Fibroblast of skin of back (primary cell): ENCODE measurements at places on chromosomes 1 and 21.

GRCh38 chr1:54738244-54738643, 22.6 kb downstream of the TTC4 start:
- no peak for DNase-seq

GRCh38 chr1:147834181-147834580, 68.4 kb upstream of the GJA8 start:
- DNase-seq, result no peak

- peak; percentile 84 for DNase-seq
Measured at GRCh38 chr1:100585786-100586185, 47.8 kb downstream of the GPR88 start.

GRCh38 chr1:56202186-56202585, 377.2 kb downstream of the PLPP3 start:
- no peak for DNase-seq

- DNase-seq, result no peak
Measured at GRCh38 chr1:67143966-67144365, 9.2 kb upstream of the C1orf141 start.

DNA sequence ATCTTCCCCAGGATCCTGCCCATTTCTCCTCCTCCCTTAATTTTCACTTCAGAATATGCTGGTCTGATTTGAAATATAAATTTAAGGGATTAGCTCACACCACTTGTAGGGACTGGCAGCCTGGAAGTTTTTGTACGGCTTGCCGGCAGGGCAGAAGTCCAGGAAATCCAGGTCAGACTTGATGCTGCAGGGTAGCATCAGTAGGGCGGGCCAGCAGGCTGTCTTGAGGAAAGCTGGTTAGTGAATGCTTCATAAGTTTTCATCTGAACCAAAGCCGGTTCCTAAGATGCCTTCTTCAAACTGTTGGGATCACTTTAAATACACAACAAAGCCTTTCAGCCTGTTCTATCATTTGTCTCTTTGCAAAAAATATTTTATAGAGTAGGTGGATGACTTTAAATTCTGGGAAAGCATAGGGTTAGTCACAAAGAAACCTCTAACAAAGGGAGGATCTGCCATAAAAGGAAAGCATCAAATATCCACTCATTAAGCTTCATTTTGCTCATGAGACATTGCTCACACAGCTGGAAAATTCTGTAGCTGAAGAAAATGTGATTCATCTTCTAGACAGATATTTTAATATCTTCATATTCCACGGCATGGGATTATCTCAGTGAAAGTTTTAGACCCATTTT, 90.7 kb upstream of the GFI1 start:
- peak; percentile 27 for DNase-seq

- no peak for DNase-seq
Measured at GRCh38 chr1:64542118-64542517, 72.2 kb downstream of the CACHD1 start.

DNA sequence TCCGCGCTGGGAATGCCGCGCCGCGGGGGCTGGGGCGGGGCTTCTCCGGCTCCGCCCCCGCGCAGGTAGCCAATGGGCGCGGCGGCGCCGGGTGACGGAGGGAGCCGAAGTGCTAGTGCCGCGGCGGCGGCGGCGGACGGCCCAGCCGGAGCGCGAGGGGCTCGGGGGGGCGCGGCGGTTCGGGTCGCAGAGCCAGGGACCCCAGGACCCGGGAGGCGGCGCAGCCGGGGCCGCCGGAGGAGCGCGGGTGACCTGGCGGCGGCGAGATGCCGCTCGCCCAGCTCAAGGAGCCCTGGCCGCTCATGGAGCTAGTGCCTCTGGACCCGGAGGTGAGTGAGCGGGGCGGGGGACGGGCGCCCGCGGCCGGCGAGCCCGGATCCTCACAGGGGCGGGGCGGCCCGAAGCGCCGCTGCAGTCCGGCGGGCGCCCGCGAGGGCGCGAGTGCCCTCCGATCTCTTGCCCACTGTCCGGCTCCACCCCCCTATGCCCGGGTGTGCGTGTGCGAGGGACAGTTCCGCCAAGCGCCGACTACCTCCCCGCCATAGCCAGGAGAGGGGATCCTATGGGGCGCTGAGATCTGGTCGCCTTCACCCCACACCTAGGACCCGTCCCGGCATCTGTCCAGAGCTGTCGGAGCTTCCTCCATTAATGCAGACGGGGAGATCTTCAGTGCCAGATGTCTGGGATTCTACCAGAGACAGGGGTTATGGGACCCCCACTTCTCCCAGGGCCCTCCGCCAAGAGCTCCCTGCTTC, at the start of gene RPS6KA1:
TSS of gene RPS6KA1 (plus strand) at position 107 of the 755 bp plus-strand sequence. CDS start at position 267, 160 bp downstream.
- DNase-seq, result peak; percentile 53

- DNase-seq, result no peak
Measured at GRCh38 chr1:107767156-107767582, 197.8 kb downstream of the VAV3 start.

GRCh38 chr1:36151845-36152203, 2.5 kb upstream of the TRAPPC3 start:
- DNase-seq, result peak; percentile 40

DNA sequence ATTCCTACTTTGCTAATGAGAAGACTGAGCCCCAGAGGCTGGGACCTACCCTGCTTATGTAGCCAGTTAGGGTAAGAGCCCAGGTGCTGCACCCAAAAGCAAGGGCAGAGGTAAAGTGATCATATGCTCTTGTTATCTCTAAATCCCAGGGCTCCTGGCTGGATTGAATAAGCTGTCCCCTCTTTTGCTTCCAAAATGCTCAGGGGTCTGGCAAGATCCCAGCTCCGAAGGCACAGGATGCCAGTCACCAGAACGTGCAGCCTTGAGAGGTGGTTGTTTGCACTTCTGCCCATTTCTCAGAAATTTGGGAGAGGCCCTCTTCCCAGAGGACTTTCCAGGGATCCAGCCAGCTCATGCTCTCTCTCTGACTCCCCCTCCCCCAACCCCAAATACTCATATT, 142.4 kb upstream of the TMEM51 start:
- DNase-seq, result no peak

DNA sequence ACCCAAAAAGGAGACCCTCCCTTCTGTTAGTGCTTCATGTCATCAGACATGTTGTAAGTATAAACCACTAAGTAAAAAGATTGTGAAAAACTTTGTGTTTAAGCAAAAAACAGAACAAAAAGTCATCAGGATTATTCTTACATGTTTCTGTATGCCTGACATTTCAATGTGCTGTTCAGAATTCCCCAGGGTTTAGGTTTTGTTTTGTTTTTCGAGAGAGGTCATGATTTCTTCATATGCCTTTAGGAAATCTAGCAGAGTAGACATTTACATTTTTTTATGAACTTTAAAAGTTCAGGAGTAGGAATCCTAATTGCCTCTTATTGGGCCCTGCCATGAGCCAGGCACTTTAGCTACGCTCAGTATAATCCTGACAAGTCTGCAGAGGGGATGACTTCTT, 85.3 kb downstream of the VPS13D start:
- no peak for DNase-seq

DNA sequence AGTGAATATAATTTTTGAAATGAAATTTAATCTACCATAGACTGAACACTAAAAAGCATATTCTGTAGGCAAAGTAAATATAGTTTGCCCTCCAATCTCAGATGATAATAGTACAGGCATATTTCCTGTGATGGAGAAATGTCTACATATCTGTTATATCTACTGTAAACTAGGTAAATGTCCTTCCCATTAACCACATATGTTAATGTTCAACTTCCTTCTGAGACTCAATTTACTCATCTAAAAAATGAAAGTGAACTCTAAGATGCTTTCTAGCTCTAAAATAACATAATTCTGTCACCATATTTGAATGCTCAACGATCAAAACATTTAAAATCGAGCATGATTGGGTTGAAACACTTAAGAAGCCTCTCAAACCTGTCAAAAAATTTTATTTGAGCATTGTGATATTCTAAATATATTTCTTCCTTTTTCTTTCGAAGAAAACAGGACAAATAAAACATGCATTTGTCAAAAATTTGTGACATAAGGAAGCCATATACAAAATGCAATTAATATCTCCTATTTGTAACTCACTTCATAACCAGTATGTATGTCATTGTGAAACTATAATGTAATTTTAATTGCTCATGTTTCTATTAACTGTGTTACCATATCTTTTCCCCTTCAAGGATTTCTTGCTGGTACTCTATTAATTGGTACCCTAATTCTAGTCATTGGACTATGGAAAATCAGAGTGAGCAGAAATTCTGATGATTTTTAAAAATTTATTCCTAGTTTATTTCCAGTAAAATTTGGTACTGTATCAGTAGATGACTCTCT, 34.2 kb downstream of the CD55 start:
- no peak for DNase-seq

GRCh38 chr1:172373864-172374263, 46.6 kb upstream of the C1orf105 start:
- DNase-seq, result no peak

- DNase-seq, result peak; percentile 62
Measured at GRCh38 chr1:176110203-176110602, 96.9 kb downstream of the COP1 start.

- DNase-seq, result peak; percentile 37
Measured at GRCh38 chr1:214615109-214615508, 12.1 kb downstream of the CENPF start.

DNA sequence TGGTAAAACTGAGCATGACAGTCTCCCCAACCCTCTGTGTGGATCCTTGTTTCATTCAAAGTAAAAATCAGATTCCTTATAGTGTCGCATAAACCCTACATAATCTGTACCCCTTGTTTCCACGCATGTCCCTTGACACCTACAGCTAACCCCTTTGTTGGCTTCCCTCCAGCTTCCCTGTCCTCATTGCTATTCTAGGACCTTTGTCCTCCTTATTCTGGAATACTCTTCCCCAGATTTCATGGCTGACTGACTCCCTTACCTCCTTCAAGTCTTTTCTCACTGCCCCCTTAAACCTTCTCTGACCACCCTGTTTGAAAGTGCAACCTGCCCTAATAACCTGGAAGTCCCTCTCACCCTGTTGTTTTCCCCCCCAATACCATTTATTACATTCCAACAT, 4.0 kb downstream of the RNF11 start:
- no peak for DNase-seq

GRCh38 chr1:239802275-239802674, 289.4 kb upstream of the FMN2 start:
- DNase-seq, result no peak
